A172 (cell line): ENCODE measurements at places on chromosomes 12 and 14.

GRCh38 chr12:109538191-109538863 lies 35.0 kb downstream of the MMAB start:
- no peak for DNase-seq

GRCh38 chr12:67919406-67919805 lies 69.8 kb upstream of the IFNG-AS1 start:
- peak; percentile 41 for DNase-seq

- DNase-seq = no peak
Observed at GRCh38 chr12:109572506-109572845, 828 bp downstream of the MMAB start.

- DNase-seq = peak; percentile 81
Observed at GRCh38 chr12:67517181-67517887, 131.2 kb upstream of the DYRK2 start.

DNA sequence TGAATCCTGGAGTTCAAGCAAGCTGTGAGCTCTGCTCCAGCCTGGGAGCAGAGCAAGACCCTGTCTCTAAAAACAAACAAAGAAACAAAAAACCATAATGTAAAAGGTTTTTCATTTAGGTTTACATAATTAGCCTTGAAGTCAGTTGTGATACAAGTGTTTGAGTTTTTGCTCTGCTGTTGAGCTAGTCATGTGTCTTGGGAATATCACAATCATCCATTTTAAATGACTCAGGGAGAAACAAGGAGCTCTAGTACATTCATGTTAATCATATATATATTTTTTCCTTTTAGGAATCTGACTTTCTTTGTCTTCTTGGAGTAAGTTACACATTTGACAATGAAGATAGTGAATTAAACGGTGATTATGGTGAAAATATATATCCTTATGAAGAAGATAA lies 12.9 kb downstream of the MIA2 start:
- DNase-seq = no peak

- no peak for DNase-seq
Observed at GRCh38 chr14:96274122-96274521, 18.1 kb downstream of the BDKRB1 start.

DNA sequence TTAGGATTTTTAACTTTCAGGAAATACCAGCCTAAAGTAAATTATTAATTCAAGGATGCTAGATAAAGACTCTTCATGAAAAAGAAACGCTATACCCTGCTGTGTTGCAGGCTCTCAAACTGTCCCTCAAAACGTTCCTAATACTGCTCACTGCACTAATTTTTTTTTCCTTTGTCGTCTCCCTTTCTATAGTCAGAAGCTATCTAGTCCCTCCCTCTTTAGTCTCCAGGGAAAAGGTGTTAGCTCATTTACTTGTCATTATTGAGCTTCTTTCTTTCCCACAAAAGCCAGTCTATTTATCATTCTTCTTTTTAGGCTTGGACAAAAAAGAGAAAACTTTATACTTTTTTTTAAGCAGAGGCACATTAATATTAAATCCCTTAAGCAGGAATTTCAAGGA lies 30.3 kb upstream of the INSM2 start:
- DNase-seq = no peak

DNA sequence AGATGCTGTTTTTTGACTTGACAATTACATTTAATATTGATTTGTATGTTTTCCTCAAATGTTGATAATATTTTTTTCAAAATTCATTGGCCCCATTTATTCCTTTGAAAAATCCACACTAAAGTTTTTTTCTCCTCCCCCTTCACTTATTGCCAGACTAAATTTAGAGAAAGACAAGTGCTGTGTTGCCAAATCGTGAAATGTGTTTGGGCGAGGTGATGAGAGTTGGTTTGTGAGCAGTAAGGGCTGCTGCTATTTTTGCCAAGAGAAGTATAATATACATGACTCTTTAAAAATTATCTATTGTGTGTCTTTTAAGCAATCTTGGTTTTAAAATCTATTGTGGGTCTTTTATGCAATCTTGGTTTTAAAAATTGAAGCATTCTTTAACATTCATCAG lies 188.9 kb downstream of the PPFIA2 start:
- DNase-seq = no peak

GRCh38 chr12:80936642-80937390 lies 918 bp downstream of the LIN7A start:
- no peak for DNase-seq

DNA sequence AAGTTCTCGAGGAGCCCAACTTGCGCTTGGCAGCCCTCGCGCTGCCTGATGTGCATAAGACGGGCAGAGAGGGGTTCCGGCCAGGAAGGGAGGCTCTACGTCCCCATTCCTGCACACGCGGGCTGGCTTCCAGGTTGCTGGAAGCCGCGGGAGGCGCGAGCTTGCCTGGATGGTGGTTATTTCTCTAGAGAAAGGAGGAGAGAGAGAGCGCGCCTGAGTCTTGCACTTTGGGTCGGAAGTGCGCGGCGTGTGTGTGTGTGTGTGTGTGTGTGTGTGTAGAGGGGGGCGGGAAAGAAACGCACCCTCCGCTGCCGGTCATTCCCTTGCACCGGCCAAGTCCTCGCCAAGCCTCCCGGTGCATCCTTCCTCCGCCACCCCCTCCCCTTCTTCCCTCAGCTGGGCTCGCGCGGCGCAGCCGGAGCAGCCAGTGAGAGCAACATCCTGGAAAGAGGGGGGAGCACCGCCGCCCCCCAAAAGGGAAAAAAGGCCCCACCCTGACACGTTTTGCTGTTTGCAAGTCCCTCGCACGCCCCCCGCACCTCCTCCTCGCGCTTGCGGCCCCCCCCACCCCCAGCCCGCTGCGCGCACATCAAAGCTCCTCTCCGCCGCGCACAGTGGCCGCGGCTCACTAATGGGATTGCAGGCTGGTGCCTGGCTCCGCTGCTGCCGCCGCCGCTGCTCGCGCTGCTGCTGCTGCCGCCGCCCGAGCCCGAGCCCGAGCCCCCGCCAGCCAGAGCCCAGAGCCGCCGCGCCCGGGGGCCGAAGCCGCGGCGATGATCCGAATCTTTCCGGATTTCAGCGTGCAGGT lies 4.4 kb upstream of the NPAS3 start:
- DNase-seq = peak; percentile 22
